ENCODE measurements at places on chromosomes 7 and 10. TPM values are rescaled to one million over a fixed set of nuclear protein-coding genes. Genes with fewer than 3 reads are reported as not detected.
A peak's percentile ranks its signal among the peaks of the same experiment; 100 is the strongest.

The PHKG1 gene
- 0.95 TPM for polyA plus RNA-seq

The SPDYE5 gene
- 0.58 TPM for polyA plus RNA-seq

The HPSE2 gene
- polyA plus RNA-seq: 1.2 TPM

The FOXI2 gene
- polyA plus RNA-seq: not detected

The MRM2 gene
- 35.6 TPM for polyA plus RNA-seq

The MYO3A gene
- polyA plus RNA-seq: not detected

The GNAT3 gene
- not detected for polyA plus RNA-seq

DNA sequence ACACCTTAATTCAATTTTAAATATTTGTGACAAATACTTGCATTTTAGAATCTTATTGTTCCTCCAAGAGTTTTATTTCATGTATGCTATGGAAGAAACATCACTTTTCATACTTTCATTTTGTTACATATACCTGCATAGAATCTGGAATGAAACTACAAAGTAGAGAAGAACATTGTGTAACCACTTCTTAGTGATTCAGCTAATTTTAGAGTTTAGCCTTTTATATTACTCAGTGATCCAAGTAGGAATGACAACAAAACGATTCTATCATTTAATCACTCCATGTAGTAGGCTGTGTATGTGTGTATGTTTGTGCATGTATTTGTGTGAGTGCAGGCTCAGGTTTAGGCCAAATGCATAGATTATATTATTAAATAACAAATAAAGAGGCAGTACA is 14.4 kb upstream of the SEMA3A start:
- H3K27ac ChIP-seq: no peak overlapping the region
- no peaks in the 10 kb centered on the region for H3K4me1 ChIP-seq
- H3K4me3 ChIP-seq: no peak overlapping the region
- no peak for DNase-seq
- no peaks in the 10 kb centered on the region for H3K27me3 ChIP-seq

DNA sequence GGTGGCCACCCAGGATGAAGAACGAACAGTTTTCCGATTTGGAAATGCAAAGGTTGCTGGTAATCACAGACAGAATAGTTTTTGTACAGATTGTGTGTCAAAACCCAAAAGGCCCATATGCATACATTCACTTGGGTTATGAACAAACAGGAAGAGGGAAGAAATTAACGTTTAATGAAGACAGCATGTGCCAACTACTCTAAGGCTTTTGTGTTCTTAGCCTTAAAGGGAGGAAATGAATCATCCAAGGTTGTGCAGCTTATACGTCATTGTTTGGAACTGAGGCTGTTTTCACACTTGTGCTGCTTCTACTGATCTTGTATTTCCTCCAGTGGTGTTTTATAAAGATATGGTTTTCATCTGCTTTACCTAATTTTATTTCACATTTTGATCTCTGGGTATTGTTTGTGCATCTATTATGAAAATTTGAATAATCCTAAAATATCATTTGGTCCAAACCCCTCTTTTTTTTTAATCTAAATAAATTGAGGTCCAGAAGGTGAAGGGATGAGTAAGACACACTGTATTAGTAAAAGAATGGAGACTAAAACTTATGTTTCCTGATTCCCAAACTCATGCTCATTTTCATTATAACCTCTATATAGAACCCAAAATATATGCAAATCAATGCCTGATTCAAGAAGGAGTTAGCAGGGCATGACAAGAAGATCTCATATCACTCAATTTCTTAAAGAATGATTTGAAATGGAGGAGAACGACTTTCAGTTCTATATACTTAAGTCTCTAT is 373.1 kb downstream of the THSD7A start:
- no peak overlapping the region for H3K27ac ChIP-seq
- no peak overlapping the region for H3K4me3 ChIP-seq
- H3K4me1 ChIP-seq: no peaks in the 10 kb centered on the region
- no peaks in the 10 kb centered on the region for H3K27me3 ChIP-seq

DNA sequence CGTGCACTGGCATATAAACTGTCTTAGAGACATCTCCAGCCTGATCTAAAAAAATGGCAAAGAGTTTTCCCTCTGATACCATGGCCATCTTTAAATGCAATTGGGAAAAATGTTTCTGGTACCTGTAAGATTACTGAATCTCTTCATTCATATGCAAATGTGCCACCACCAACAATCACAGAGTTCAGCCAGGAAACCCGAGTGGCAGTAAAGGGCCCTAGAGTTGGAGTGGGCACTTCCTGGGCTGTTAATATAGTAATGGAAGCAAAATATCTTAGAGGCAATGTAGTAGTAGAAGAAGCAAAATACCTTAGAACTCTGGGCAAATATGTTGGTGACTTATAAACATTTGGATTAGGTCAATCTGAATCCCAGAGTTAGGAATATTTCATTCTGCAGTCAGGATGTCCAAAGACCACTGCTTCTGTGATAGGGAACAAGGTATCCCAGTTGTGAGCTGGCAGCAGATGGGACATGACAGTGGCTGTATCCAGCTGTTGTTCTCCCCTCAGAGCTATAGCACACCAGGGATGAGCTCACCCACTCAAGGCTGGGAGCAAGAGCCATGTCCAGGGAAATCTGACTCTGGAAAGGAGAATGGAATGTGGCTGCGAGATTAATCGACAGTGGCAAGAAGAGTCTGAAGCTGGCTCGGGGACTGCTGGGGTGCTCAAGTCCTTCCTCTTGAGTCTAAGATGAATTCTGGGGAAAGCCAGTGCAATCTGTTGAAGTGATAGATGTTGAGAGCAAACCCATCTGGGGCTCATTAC is 332.1 kb downstream of the PHTF2 start:
- no peaks in the 10 kb centered on the region for H3K4me1 ChIP-seq
- no peak overlapping the region for H3K4me3 ChIP-seq
- H3K36me3 ChIP-seq: no peaks in the 10 kb centered on the region
- H3K27ac ChIP-seq: no peak overlapping the region

- no peak overlapping the region for H3K4me3 ChIP-seq
- H3K27me3 ChIP-seq: no peaks in the 10 kb centered on the region
- H3K4me1 ChIP-seq: peaks cover 77% of the 10 kb centered on the region
- H3K36me3 ChIP-seq: peaks cover 6% of the 10 kb centered on the region
- DNase-seq: no peak
These were observed 199.9 kb upstream of the KLF14 start for GRCh38 chr7:130933919-130934318.

DNA sequence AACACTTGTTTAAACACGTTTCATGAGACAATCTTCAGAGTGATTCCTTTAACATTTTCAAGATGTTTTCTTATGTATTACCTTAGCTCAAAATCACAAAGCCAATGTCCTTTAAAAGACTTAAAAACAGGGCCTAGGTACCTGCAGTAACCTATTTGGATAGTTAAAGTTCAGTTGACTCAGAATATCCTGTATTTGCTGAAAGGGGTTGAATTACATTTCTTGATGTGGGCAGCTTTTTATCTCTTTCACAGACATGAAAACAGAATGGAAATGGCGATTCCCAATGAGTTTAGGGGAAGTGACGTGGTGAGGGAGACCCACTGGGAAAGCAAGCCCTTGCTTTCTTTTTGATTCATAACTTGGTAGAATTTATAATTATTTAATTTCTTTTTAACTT is 324.4 kb upstream of the AOAH start:
- no peaks in the 10 kb centered on the region for H3K36me3 ChIP-seq
- H3K27ac ChIP-seq: no peak overlapping the region
- no peak for DNase-seq
- no peak overlapping the region for H3K4me3 ChIP-seq
- no peaks in the 10 kb centered on the region for H3K27me3 ChIP-seq

DNA sequence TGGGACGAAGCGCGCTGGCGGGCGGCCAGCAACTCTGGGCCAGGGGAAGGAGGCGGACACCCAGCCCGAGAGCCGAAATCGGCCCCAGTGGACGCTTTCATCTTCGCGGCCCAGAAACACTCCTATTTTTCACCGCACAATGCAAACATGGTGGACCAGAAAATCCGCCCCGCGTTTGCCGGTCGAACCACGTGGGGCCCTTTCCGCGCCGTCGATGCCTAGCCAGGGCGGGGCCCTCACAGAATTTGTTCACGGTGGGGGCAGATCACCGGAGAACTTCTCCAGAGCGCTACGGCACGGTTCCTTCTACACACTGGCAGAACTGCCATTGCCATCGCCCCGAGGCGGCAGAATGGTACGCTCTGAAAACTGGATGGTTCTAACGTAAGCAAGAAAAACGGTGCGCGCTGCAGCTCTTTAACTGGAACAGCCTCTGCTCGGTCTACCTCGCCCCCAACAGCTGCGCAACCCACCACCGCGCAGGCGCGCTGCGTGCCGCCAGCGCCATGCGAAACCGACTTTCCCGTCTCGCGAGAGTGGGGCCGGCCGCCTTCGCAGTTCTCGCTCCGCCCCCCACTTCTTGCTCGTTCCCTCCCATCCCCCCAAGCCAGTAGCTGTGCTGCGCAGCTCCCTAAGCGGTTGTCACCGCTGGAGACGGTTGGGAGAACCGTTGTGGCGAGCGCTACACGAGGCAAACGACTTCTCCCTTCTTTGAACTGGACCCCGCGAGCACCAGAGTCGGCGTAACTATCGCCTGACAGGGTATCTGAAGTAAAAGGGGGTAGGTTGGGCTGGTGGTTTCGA is at the start of gene HNRNPH3:
Gene HNRNPH3 (plus strand): TSS at position 610 of the 804 bp plus-strand sequence. CDS start 5,158 bp downstream, outside the sequence.
- H3K27me3 ChIP-seq: no peaks in the 10 kb centered on the region
- peaks cover 23% of the 10 kb centered on the region for H3K4me1 ChIP-seq
- DNase-seq: peak; percentile 98
- peak within 1 kb of the TSS; percentile 95 for H3K4me3 ChIP-seq
- no peaks in the 10 kb centered on the region for H3K36me3 ChIP-seq
- H3K27ac ChIP-seq: peak within 1 kb of the TSS; percentile 96

GRCh38 chr7:131197920-131198615 is 129.6 kb upstream of the MKLN1 start:
- DNase-seq: no peak
- H3K27me3 ChIP-seq: no peaks in the 10 kb centered on the region
- H3K4me3 ChIP-seq: no peak overlapping the region
- no peak overlapping the region for H3K27ac ChIP-seq
- no peaks in the 10 kb centered on the region for H3K4me1 ChIP-seq

DNA sequence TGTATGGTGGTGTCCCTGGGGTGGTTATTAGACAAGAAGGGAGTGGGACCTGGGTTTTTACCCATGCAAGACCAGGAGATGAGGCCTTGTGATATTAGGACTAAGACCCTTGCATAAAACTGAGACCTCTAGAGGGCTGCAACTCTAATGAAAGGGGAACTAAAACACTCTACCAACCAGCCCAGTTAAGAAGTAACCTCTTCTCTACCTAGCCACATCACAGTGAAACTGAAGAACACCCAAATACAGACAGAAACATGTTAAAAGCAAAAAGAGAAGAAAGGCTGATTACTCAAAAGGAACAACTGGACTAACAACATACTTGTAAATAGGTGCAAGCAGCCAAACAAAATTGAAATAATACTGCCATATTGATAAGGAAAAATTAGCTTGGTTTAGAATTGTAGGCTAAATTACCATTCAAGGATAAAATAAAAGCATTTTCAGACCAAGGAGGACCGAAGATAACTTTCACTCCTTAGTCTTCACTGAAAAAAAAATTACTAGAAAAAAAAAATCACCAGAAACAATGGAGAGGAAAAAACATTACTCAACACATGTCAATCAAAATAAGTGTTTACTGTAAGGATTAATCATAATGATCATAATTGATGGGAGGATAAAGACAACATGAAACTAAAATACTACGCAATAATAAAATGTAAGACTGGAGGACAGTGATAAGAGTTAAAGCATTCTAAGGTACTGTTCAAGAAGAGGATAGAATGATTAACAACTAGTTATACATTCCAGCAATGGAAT is 27.6 kb downstream of the ERLIN1 start:
- no peak overlapping the region for H3K27ac ChIP-seq
- DNase-seq: no peak
- no peak overlapping the region for H3K4me3 ChIP-seq
- H3K4me1 ChIP-seq: no peaks in the 10 kb centered on the region
- peaks cover 19% of the 10 kb centered on the region for H3K36me3 ChIP-seq

- H3K27me3 ChIP-seq: no peaks in the 10 kb centered on the region
- no peak for DNase-seq
- H3K4me3 ChIP-seq: no peak overlapping the region
- H3K4me1 ChIP-seq: no peaks in the 10 kb centered on the region
- no peak overlapping the region for H3K27ac ChIP-seq
These were observed 87.0 kb downstream of the IPMK start for GRCh38 chr10:58180666-58181065.

DNA sequence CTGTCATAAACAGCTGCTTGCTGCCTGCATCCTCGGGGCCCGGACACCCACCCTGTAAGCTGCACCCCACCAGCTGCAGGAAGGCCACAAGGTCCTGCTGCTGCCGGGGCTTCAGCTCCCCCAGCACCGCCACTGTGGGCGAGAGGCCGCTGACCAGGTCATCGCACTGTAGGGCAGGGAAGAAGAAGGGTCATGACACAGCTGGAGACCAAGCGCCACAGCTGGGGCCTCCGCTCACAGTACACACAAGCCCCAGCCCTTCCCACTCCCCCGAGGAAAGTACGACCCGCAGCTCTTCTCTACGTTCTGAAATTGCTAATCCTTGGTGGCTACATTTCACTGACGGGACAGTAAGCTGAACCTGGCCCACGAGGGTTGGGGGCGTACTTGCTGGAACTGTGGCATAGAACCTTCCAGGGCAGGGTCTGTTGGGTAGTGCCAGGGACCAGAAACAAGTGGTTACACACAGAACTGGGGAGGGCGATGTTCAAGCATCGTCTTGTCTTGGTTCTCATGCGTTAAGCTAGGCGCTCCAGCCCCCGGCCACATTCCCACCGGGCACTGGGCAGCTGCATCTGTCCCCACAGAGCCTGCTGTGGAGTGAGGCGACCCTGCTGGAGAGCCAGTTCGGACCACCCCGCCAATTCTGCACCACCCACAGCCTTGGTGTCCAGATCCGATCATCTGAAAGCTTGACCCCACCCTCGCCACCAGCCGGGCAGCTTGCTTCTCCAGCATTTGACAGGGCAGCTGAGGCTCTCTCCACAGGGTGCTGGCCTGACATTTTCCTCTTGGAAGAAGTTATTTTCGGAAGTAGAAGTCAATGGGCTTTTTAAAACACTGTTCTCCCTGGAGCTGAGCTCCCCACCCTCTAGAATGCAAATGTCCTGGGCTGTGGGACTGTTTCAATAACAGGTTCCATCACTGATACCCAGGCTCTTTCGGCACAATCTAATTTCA is 50.8 kb downstream of the GSDME start:
- H3K4me3 ChIP-seq: no peak overlapping the region
- no peak for DNase-seq
- H3K27ac ChIP-seq: no peak overlapping the region
- H3K36me3 ChIP-seq: no peaks in the 10 kb centered on the region

DNA sequence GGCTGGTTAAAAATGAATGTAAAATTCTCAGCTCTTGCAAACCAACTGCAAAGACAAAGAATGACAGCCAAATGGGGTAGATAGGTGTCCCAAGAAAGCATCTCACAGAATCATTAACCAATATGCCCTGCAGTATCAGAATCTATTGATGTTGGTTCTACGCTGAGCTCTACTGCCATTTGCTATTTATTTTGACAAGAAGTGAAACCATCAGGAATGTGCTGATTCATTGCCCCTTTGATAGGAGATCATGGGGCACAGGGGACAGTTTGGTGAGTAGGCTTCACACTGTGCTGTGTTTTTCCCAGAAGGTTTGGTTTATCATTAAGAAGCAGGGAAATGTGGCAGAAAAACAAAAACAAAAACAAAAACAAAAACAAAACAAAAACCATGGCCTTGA is 19.4 kb upstream of the CDC14C start:
- no peak overlapping the region for H3K4me3 ChIP-seq
- H3K27me3 ChIP-seq: no peaks in the 10 kb centered on the region
- no peak for DNase-seq
